Stimulated activated CD8-positive, alpha-beta memory T cell treated with anti-CD3 and anti-CD28 coated beads, Interleukin-7, amount 100 ng/mL, for 1 hour (primary cell): ENCODE measurements at places on chromosomes 6 and 20.

- no peak for DNase-seq
Observed at GRCh38 chr20:38126932-38127621, 38.0 kb downstream of the TGM2 start.

GRCh38 chr6:50925548-50925947 is 106.9 kb downstream of the TFAP2B start:
- DNase-seq = no peak

DNA sequence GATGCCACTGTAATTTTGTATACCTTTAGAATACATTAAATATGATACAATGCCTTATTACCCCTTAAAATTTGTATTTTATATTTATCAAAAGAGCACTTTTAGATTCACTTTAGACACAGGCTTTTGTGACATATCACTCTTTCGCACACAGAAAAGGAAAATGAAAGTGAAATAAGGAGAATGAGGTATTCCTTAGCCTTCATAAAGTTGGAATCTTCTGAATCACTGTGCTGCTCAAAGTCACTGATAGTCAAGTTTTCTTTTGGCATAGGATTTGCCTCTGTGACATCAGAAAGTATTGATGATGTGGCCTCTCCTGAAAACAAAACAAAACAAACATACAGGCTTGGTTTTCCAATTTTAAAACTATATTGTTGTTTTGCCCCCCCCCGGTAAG is 1097.1 kb downstream of the KIF16B start:
- DNase-seq = no peak

- no peak for DNase-seq
Observed at GRCh38 chr20:36541227-36541767, at the start of gene MYL9. Gene MYL9, plus strand, starts transcription at chr20:36541519. Its CDS starts 3,366 bp downstream, at chr20:36544885.

DNA sequence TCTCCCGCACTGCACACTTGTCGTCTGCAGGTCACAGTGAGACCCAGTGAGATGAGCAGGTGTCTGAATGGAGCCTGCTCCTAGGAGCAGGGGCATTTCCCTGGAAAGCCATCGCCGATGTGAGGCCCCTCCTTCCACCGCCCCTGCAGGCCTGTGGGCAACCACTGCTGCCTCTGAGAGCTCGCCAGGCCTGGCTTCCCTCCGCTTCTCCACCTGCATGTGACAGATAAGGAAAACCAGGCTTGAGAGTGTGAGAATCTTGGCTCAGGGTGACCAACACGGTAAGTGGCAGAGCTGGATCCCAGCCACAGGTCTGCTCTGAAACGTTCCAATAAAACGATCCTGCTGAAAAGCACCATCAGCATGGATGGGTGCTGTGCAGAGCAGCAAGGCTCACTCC is 332.8 kb downstream of the CDH4 start:
- no peak for DNase-seq

GRCh38 chr6:30955367-30956042 is 14.7 kb downstream of the MUCL3 start:
- peak; percentile 49 for DNase-seq

DNA sequence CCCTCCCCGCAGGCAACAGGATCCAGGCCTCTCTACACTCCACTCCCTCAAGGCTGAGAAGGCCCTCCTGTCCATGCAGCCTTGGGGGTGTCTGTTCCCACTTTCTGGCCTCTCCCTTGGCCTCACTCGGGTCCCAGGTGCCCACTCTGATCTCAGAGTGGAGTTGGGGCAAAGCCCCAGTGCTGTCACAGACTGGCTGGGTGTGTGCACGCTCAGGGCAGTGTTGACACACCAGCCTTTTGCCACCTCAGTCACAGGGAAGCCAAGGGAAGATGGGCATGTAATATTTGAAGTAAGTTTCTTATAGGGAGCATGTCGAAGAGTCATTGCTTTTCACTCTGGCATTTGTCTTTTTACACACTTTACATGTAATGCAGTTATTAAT is 44.9 kb downstream of the HLA-DRA start:
- no peak for DNase-seq

GRCh38 chr6:147176795-147177194 is 27.4 kb upstream of the STXBP5 start:
- no peak for DNase-seq

- DNase-seq = no peak
Observed at GRCh38 chr6:163387317-163387716, 27.2 kb upstream of the QKI start.

- DNase-seq = no peak
Observed at GRCh38 chr20:50569864-50570836, 60.0 kb downstream of the PTPN1 start.

DNA sequence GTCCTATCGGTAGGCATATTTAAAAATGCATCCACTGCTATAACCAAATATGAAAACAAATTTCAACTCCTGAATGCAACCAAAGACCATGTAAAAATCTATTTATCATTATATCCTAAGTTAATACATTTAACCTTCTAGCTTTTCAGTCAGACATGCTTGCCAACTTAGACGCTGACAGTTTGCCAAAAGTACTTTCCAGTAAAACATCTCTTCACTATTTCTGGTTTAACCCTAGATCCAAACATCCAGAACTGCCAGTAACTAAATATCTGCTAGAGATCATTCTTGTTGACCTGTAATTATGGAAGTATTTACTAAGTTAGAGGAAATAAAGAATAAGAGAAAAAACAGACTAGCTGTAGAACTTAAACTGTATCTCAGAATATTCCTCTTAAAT is 210.2 kb upstream of the THEMIS start:
- DNase-seq = no peak

DNA sequence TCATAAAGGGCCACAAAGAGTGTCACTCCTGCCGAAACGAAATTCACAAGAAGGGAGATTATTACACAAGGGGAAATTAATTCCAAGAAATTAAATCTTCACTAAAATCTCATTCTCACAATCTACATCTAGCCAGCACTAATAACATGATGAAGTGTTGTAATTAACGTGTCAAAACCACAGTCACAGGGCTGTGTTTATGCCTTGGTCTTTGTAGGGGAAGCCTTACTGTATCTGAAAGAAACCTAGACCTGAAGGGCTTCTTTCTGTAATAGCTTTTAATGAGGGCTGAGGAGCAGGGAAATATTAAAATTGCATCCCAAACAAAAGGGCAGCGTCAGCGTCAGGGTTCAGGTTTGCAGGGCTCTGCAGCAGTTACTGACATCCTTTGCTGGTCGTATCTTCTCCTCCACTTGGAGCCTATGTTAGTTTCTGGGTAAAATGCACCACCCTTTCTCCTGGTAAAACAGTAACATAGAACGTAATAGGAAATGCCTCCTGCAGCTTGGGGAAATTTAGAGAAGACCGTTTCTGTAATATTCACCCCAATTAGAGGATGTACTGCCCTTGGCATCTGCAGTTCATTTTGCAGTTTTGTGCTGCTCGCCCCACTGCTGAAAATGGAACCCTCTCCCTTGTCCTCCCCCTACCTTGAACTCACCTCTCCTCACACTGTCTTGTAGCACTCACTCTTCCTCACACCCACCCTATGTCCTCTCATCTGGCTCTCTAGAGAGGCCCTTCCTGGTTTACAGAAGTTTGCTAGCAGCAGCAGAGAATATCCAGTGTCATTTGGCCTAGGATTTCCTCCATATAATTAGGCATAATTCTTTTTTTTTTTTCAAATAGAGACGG is 109.0 kb upstream of the TRAF3IP2 start:
- no peak for DNase-seq

DNA sequence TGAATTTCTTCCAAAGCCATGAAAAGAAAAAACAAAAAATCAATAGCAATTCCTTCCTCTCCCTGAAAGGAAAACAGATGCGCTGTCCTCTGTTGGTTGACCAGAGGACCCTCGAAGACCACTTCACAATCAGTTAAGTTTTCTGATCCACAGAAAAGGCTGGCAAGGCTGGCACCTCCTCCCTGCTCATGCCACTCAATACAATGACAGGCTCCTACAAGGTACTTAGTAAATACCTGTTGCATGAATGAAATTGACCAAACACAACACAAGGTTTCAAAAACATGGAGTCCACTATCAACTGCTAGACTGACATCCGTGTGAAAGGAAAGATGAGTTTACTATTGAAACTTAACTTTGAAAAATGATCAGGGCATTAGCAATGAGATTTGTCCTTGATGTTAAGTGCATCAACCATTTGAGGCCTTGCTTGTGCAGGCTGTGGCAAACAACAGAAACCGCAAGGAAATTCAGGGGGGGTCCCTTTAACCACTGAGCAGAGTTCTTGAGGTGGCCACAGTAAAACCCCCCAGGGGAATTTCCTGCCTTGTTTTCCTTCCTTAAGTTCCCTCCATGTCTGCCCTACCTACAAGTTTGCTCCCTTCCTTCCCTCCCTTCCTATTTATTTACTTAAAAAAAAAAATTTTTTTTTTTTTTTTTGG is 27.9 kb upstream of the RTF2 start:
- peak; percentile 19 for DNase-seq

DNA sequence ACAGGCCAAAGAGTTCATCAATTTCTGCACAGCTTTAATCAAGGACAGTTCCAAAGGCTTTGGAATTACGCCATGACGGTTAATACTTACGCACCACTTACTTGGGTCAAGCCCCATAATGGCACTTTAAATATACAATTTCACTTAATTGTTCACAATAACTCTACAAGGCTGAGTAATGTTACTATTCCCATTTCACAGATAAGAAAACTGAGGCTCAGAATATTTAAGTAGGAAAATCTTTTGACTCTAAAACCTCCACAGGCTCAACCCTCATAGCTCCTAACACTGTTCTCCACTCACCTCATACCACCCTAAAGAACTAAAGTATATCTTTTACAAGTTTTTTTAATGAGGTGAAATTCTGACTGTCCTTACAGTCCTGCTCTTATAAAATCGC is 91.9 kb upstream of the SAMD5 start:
- DNase-seq = no peak

GRCh38 chr20:59221707-59222252 is 58.2 kb downstream of the ZNF831 start:
- DNase-seq = no peak

GRCh38 chr20:35739294-35740163 is 2.5 kb downstream of the RBM39 start:
- DNase-seq = no peak

GRCh38 chr20:8228315-8228714 is 96.2 kb downstream of the PLCB1 start:
- DNase-seq = no peak

GRCh38 chr6:24340998-24341938 is 16.6 kb downstream of the DCDC2 start:
- no peak for DNase-seq

- DNase-seq = no peak
Observed at GRCh38 chr6:16523606-16524379, 237.5 kb downstream of the ATXN1 start.

DNA sequence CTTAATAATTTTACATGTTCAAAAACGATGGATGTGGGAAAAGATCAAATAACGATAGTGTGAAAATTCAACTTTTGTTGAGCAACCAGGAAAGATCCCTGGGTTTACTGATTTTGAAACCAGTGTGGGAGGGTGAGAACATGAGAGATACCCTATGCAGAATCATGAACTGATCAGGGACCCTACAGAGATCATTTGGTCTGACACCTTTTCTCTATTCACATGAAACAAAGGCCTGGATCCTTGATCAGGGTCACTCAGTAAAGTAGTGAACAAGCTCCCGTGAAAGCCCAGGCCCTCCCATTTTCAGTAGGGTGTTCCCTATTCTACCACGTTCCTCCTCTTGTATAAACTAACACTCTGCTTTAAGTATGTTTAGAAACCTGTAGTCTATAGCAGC is 60.5 kb upstream of the DUSP22 start:
- DNase-seq = no peak

DNA sequence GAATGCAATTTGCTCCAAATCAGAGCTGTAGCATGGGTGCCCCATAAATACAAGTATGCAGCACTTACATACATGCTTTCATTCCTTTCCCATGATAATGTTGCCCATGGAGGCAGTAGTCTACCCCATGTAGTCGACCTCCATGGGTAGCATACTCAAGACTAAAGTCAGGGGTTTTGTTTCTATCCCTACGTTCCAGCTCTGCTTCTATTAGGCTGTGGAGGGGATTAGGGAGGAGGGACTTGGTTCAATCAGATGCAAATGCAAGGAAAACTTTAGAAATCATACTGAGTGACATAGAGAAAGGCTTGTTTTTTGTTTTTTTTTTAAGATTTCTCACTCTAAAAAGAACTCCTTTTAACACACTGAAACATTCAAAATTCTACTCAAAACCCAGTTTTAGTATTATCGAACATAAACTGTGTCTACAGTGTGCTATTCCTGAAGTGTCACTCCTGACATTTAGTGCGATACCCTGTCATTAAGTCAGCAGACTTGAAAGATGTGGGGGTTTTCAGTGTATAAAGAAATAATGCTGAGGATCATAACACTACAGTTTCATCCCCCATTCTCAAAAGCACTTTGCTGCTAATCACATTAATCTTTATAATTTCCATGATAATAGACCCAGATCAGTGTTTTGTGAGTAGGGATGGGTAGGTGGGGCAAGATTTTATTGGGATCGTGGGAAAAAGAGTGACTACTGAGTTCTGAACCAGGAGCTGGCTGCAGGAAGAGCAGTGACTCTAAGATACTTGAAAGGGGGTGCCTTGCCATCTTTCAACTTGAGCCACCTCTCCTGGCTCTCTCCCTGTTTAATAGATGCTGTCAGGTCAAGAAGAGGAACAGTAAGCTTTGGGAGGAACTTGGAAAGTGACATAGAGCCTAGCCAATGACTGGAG is 40.4 kb upstream of the SCML4 start:
- no peak for DNase-seq

DNA sequence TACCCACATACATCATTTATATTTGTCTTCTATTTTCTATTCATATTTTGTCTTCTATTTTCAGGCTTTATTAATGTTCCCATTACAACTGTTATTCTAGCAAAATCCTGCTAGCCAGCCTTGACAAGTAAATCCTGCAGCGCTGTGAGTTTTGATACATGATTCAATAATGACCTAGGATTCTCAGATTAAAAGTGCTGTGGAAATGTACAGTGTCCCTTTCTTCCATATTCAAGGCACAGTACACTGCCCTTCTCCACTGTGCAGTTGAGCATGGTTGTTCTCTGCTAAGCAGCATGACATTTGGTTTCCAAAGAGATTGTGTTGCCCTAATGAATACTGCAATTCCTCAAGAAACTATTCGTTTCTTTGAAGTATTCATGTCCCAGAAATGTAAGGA is 5.8 kb upstream of the HEY2 start:
- DNase-seq = no peak

DNA sequence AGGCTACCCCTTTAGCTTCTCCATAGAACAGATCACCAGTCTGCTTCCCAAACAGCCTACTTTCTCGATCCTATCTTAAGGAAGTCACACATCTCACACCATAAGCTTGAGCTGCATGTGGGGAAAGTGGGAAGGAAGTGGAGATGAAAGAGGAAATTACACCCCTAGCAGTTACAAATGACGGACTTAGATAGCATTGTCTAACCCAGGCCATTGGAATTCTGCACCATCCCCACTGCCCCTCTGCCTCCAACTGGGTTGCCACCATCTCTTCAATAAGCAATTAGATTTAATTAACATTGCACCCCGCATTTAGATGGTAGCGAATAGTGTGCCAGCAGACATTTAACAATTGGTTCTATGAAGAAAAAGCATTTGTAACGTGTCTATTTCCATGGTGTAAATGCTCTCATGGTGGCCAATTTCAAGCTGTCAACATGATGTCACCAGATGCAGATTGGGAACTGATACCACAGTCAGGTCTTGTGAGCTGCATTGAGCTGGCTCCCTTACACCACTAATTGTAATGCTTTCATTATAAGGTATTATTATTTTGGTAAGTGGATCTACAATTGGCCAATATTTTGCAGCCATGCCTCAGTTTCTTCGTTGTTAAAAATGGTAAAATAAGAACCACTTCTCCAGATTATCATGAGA is 124.7 kb downstream of the CD24 start:
- no peak for DNase-seq

GRCh38 chr20:22063753-22064152 is 358.3 kb downstream of the PAX1 start:
- DNase-seq = no peak
